ENCODE measurements at places on chromosomes 1 and 21.

DNA sequence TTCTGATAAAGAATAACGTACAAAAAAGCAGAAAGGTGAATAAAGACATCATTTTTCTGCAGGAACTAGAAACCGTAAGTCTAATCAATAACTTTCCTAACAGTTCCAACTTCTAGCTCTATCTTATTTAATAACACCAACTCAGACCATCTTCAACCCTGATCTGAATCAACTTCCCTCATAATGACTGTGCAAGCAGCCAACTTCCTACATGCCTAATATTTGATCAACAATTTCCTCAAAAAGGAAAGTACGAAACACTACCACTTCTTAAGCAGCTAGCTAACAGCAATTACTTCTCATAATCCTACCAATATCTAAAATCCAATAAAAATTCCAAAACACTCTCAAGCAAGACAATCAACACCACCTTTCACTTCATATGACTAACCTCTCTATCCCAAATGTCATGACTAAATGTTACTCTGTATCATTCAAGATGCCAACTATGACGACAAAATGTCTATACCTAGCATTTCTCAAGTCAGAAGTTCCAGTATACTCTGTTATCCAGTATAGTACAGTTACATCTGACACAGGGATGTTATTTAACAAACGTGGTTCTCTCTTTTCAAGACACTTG, 1.7 kb downstream of the COP1 start:
- no peak for DNase-seq

DNA sequence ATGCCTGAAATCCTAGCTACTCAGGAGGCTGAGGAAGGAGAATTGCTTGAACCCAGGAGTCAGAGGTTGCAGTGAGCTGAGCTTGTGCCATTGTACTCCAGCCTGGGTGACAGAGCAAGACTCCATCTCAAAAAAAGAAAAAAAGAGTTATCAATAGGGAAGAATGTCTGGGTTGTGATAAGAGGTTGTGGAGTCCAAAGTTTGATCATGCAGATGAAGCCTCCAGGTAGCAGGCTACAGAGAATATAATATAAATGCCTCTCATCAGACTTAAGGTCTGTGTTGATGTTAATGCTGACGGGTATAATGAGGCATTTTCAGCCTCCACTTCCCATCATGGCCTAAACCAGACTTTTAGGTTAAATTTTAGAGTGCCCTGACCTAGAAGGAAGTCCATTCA, 24.6 kb downstream of the TLR5 start:
- DNase-seq, result no peak

DNA sequence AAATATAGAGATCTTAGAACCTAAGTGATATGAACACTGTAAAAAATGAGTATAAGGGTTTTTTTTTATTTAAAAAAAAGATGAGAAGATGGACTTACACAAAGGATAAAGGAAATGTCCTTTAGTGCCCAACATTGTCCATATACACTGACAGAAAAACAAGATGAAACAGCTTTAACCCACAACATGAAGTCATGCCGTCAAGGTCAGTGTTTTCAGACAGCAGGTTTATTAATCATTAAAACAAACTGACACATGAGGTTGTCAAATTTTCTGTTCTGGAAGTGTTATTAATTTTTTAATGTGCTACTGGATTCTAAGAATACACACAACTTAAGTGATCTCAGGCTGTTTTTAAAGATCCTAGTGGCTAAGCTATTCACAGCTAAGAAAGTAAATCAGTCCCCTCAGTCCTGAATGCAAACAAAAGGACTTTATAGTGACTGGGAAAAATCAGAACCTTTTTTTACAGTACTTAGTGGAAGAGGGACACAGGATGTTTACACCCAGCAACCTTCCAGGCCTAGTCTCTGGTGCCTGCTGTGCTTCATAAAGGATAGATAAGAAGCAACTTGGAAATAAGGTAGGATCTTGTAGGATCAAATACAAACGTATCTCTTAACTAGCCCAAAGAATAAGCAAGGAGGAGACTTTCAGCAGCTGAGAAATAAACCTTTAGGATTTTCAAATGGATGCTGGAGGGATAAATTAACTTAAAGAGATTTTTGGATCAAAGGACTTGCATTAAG, 21.9 kb upstream of the PKN2 start:
- no peak for DNase-seq

- DNase-seq, result no peak
Observed at GRCh38 chr1:232084584-232085223, 458.1 kb downstream of the DISC1 start.

DNA sequence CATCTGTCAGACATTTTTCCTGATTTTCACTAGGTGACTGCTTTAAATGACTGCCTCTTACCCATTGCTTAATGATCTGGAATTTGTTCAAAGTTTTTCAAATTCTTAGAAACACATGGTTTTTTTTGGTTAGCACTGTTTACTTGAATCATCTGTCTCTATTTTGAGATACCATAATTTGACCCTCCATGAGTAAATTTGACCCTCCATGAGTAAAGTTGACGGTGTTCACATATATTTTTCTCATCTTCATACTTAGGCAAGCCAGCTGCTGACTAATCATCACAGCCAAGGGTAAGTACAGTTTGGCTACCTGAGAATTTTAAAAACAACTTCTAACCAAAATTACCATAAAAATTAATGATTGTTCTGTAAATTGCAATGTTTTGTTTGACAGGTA, 586.5 kb downstream of the PTBP2 start:
- no peak for DNase-seq

GRCh38 chr1:99955375-99955774, 14.4 kb upstream of the SLC35A3 start:
- no peak for DNase-seq

DNA sequence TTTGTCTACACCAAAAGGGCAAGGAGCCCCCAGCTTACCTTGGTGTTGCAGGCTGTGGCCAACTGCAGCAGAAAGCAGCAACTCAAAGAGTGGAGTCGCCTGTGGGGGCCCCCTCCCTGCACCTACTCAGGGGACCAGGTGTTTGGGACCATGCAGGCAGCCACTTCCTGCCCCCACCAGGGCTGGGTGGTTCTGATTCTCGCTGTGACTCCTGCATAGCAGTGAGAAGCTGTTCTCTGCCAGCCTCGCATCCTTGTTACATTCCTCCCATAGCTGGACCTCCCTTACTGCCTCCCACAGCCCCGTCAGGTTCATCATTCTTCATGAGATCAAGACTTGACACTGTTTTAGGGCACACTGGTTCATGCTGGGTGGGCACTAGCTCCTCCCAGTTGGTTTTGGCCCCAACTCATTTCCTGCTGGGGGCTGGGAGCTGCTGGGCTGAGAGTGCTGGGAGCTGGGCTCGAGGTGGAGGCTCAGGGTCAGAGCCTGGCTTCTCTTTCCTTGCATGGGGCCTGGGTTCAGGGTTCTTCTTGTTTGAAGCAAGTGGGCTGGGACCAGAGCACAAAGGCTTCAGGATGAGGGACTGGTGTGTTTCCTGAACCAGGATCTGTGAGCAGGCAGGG, 146.9 kb upstream of the C1orf174 start:
- no peak for DNase-seq

- DNase-seq, result no peak
Observed at GRCh38 chr21:42754270-42754933, 101.0 kb downstream of the PDE9A start.

Data from cortex of kidney (tissue), 1 donor.